ENCODE measurements at places on chromosomes 12 and 14. TPM values are rescaled to one million over a fixed set of nuclear protein-coding genes. Genes with fewer than 3 reads are reported as not detected.

The MGP gene
- total RNA-seq, result not detected

The TMEM63C gene
- total RNA-seq, result 1.9 TPM

The KHNYN gene
- 55.9 TPM for total RNA-seq

The RNASE1 gene
- not detected for total RNA-seq

The TDG gene
- 13.7 TPM for total RNA-seq

The C12orf54 gene
- total RNA-seq, result 2.5 TPM

The SLC6A13 gene
- not detected for total RNA-seq

The FAM90A1 gene
- not detected for total RNA-seq

Measured in hair follicular keratinocyte (primary cell).